Peyer's patch (tissue), 4 donors: ENCODE measurements at places on chromosomes 16 and 17.
A peak's percentile ranks its signal among the peaks of the same experiment; 100 is the strongest.

DNA sequence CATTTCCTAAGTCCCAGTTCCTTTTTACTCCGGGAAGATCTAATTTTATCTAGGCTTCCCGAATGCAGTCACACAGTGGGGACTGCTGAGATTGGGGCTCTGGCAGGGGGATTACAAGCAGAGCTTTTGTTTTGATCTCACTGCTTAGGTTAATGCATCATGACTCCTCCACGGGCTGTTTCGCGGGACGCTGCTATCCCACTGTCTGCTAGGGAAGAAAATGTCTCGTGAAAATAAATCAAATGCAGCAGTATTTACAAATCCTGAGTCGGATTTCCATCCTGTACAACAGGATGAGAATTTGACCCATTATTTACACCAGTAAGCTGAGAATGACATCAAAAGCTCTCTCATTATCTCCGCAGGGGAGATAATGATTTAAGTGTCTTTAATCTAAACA is 83.8 kb downstream of the CDH11 start:
- no peak for DNase-seq

DNA sequence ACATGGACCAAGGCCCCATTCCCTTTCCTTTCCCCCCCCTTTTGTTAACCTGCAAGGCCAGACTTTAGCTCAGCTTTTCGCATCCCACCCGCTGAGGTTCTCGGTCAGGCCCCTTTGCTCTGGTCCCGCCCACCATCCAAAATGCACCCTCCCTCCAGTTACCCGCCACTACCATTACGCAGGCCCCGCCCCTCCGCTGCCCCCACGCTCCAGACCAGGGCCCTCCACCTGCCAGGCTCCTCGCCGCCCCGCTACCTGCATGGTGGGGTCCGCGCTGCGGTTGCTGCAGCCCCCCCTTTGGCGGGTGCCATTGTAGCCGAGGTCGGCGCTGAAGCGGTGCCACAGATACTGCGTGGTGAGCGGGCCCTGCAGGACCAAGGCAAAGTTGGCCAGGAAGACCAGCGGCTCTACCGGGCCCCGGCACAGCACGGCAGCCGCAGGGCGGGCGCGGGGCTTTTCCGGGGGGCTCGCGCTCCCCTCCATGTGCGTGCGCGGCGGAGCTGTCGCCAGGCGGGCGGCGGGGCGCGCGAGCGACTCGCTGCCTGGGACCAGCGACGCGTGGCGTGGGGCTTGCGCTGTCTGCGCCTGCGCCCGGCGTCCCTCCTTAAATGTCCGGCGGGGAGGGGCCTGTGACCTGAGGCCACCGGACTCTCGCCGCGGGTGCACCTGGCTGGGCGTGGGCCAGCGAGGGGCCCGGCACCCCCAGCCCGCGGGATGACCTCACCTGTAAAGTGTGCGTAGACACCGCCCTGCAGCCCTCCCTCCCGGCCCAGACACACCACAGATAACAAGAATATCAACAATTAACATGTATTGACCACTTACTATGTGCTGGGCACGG is at the start of gene SLC46A1:
Gene SLC46A1 (minus strand): TSS at position 581 of the 841 bp plus-strand sequence. CDS start 98 bp downstream, at position 483.
- peak; percentile 65 for DNase-seq

- DNase-seq, result no peak
These were observed 2.9 kb downstream of the CDIP1 start for GRCh38 chr16:4535627-4536108.

- DNase-seq, result no peak
These were observed 261.8 kb upstream of the PSMD7 start for GRCh38 chr16:74034862-74035261.

DNA sequence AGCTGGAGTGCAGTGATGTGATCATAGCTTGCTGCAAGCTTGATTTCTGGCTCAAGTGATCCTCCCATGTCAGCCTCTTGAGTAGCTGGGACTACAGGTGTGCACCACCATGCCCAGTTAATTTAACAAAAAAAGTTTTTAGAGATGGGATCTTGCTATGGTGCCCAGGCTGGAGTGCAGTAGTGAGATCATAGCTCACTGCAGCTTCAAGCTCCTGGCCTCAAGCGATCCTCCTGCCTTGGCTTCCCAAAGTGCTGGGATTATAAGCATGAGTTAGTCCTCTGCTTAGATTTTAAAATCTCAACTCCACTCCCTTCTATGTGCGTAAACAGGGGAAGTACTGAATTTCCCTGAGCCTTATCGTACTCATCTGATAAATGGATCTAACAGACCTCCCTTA is 6.3 kb downstream of the RABEP2 start:
- no peak for DNase-seq

DNA sequence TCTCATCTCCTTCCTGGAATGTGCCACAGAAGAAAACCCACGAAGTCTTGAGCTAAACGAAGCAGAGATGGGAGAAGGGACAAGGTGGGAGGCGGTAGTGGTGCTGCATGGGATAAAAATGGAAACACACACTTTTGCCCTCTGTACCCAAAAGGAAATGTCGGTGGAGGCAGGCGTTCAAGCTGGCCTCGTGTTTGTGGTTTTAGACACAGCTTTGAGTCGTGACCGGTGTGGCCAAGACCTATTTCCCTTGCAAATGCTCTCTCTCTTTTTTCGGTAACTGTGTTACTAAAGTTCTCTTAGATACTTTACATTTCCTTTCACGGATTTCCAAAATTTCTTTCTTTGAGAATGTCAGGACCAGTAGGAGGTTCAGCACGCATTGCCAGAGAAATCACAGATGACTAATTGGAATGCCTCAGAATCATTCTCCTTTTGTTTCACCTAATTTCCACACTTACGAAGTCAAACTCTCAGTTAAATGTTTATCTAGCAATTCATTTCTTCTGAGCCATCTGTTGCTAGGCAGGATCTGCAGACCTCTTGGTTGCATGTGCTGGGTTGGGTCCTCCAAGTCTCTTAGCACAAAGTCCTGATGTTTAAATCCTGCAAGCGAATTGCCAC is 412.3 kb downstream of the MAF start:
- no peak for DNase-seq

DNA sequence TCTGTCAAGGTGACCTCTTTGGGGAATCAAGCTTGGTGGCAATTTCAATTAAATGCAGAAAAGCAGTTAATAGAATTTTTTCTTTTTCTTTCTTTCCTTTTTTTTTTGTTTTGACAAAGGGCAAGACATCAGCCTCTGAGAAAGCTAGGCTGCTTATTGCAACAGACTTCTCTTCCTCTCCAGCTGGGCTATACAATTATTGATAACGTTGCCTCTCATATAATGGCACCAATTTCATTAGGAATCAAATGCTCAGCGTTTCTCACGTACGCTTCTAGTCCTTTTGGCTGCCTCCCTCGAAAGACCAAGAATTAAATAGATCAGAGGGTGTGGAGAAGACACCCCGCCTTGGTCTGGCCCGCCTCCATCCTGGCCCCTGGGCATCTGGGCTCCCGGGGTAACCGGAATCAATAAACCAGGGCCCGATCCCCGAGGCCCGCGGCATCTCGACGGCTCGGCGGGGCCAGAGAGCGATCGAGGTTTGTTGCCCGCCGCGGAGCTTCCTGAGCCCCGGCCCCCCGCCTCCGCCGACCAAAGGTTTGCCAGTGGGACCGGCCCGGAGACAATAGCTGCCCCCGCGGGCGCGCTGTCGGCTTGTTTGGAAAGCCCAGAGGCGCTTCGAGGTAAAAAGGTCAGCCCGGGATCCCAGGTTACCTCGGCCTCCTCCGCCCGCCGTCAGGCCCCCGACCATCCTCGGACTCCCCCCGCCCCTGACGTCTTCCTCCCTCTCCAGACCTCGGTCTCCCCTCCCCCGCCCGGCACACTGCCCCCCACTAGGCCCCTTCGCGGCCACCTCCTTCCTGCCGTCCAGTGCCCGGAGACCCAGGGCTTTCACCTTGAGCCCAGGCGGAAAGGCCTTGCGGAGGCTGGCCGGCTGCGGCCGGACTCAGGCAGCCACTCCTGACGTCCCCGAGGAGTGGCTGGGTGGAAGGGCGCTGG is 3.9 kb downstream of the HOXB1 start:
- peak; percentile 49 for DNase-seq

DNA sequence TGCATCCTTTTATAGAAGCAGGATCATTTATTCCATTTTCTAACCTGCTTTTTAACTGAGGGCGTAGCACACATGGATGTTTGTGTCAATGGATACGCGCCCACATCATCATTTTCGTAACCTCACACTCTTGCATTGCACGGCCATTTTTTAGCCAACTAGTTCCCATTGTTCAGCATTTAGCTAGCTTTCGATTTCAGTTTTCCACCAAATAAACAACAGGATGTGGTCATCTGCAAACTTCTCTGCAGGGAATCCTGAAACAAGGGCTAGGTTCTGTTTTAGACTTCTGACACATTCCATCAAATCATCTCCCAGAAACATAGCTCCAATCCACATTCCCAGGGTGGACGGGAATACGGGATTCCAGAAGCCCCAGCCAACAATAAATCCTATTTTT is 6.4 kb downstream of the CYB561 start:
- DNase-seq, result no peak

DNA sequence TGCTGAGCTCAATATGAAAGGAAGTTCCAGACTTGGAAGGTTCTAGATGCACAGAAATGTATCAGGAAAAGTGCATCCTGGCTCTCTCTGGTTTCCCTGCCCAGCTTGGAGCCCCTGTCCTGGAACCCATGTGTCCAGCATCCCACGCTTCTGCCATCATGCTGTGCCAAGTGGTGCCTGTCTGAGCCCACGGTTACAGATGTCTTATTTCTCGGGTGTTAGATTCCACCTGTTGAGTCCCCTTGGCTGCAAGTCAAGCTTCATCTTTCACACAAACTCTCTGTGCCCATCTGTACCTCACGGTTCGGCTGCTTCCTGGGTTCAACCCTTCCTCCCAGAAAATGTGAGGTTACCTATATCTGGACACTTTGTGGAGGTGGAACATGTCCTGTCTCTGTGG is 22.5 kb downstream of the OR1D5 start:
- no peak for DNase-seq

- DNase-seq, result no peak
These were observed 1.5 kb downstream of the LIMD2 start for GRCh38 chr17:63698381-63698885.
